Stimulated activated CD4-positive, alpha-beta T cell treated with anti-CD3 and anti-CD28 coated beads, Interleukin-2, amount 100 ng/mL, for 48 hours (primary cell): ENCODE measurements at places on chromosomes 3 and 15.

GRCh38 chr15:34795267-34796081 lies at the start of gene ACTC1:
ACTC1 (minus strand) TSS chr15:34795549; CDS start chr15:34794808, 741 bp downstream.
- no peak for DNase-seq

- no peak for DNase-seq
Observed at GRCh38 chr3:35900079-35900478, 260.8 kb downstream of the ARPP21 start.

DNA sequence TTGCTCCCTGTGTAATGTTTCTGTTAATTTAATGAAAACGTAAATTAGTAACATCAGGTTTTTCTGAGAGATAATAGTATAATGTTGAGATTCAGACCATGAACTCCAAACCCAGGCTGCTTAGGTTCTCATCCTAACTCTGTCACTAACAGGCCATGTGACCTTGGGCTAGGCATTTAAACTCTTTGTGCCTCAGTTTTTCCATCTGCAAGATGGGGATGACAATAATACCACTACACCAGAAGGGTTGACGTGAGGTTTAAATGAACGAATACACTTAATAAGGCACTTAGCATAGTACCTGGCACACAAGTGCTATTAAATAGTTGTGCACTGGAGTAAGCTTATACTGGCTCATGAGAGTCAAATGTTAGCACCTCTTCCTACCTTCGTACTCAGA lies 370.8 kb downstream of the MAGI1 start:
- no peak for DNase-seq

- DNase-seq = no peak
Observed at GRCh38 chr3:78277801-78278200, 1237.9 kb downstream of the ROBO2 start.

- DNase-seq = no peak
Observed at GRCh38 chr3:14463330-14464140, 61.1 kb downstream of the SLC6A6 start.
